Kidney epithelial cell (primary cell): ENCODE measurements at places on chromosomes 6 and 20. TPM values are rescaled to one million over a fixed set of nuclear protein-coding genes. Genes with fewer than 3 reads are reported as not detected.

CLIC5 gene
- 3.2 and 3.5 TPM in 2 replicates for total RNA-seq

NEURL2 gene
- total RNA-seq, result 7.9 and 9.0 TPM in 2 replicates

CLDN20 gene
- total RNA-seq, result not detected in 2 replicates

ZBTB22 gene
- 17.5 and 18.4 TPM in 2 replicates for total RNA-seq

SPATA2 gene
- total RNA-seq, result 3.9 and 5.1 TPM in 2 replicates

SLC16A10 gene
- total RNA-seq, result 1.0 and 1.4 TPM in 2 replicates

HLA-DQA2 gene
- not detected in 2 replicates for total RNA-seq

TMEM14C gene
- total RNA-seq, result 190 and 196 TPM in 2 replicates

DEFB132 gene
- not detected in 2 replicates for total RNA-seq

CST9 gene
- not detected in 2 replicates for total RNA-seq

OPRM1 gene
- not detected in 2 replicates for total RNA-seq

ZNF391 gene
- total RNA-seq, result 4.4 and 9.0 TPM in 2 replicates

FERMT1 gene
- total RNA-seq, result 21.9 and 22.1 TPM in 2 replicates

LAMA4 gene
- total RNA-seq, result 4.7 and 5.6 TPM in 2 replicates

SFT2D1 gene
- total RNA-seq, result 59.7 and 74.1 TPM in 2 replicates

YIPF3 gene
- 149 and 153 TPM in 2 replicates for total RNA-seq

MEP1A gene
- not detected in 2 replicates for total RNA-seq

GSTA3 gene
- total RNA-seq, result not detected in 2 replicates

SIRPA gene
- 40.6 and 50.2 TPM in 2 replicates for total RNA-seq

RALY gene
- 119 and 138 TPM in 2 replicates for total RNA-seq

PPP1R14C gene
- total RNA-seq, result 37.0 and 45.5 TPM in 2 replicates

MUC22 gene
- not detected in 2 replicates for total RNA-seq

BTNL2 gene
- total RNA-seq, result not detected in 2 replicates

CNR1 gene
- 0.92 and 1.2 TPM in 2 replicates for total RNA-seq

RNGTT gene
- total RNA-seq, result 14.4 and 17.6 TPM in 2 replicates

UNC93A gene
- total RNA-seq, result not detected in 2 replicates

TAP2 gene
- 22.5 and 22.7 TPM in 2 replicates for total RNA-seq

MYLIP gene
- total RNA-seq, result 3.1 and 5.2 TPM in 2 replicates

NKAIN4 gene
- 65.4 and 107 TPM in 2 replicates for total RNA-seq

ABCF1 gene
- total RNA-seq, result 46.3 and 57.7 TPM in 2 replicates

TDRD6 gene
- 0.08 TPM in 1 of 2 replicates, not detected in the other for total RNA-seq

PNPLA1 gene
- not detected in 2 replicates for total RNA-seq

C4B gene
- 2.3 and 4.4 TPM in 2 replicates for total RNA-seq

PHF3 gene
- total RNA-seq, result 37.2 and 45.7 TPM in 2 replicates

OR12D2 gene
- not detected in 2 replicates for total RNA-seq

TBXT gene
- not detected in 2 replicates for total RNA-seq

SGK2 gene
- 0.54 and 1.2 TPM in 2 replicates for total RNA-seq

DZANK1 gene
- 1.4 and 2.9 TPM in 2 replicates for total RNA-seq
